Activated T-helper 1 cell treated with anti-CD3 and anti-CD28 coated beads, Interleukin-12 subunit alpha, Interleukin-12 subunit beta, Interleukin-2, Interleukin-4 antibody, amounts not matched to agents 30 ng/mL and 10 ng/mL and 1 ng/mL, durations not matched to agents 14 hours and 24 hours and 36 hours (primary cell): ENCODE measurements at places on chromosomes 13 and 19. TPM values are rescaled to one million over a fixed set of nuclear protein-coding genes. Genes with fewer than 3 reads are reported as not detected.

The ACTN4 gene
- 281 and 287 TPM in 2 replicates for total RNA-seq

The ZNF808 gene
- 19.1 and 20.0 TPM in 2 replicates for total RNA-seq

The GPR4 gene
- not detected in 2 replicates for total RNA-seq

The IPO5 gene
- 210 and 226 TPM in 2 replicates for total RNA-seq

The LGALS7B gene
- not detected in 2 replicates for total RNA-seq

The ZNF616 gene
- 4.1 and 6.7 TPM in 2 replicates for total RNA-seq

DNA sequence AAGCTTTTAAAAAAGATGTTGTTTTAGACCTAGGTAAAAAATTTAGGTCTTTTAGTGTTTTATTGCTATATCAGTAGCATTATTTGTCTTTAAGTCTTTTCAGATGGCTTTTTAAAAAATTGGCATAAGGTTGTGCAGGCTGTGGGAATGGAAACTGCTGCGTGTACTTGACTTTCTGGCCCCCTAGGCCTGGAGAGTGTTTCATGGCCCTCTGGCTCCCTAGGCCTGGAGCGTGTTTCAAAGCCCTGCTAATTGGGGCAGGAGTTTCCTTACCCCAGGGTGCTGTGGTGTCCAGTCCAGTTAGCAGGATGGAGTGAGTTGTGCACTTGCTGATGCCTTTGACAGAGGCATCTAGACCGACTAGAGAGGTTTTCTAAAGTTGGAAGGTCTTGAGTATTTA lies 23.8 kb downstream of the PRAM1 start:
- no peak for DNase-seq

DNA sequence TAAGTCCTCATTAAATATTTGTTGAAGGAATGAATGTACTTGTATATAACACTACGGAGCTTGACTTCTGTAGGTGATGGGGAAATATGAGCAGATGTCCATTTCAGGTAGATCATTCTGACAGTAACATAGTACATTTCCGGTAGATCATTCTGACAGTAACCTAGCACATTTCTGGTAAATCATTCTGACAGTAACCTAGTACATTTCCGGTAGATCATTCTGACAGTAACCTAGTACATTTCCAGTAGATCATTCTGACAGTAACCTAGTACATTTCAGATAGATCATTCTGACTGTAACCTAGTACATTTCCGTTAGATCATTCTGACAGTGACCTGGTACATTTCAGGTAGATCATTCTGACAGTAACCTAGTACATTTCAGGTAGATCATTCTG lies 2.5 kb downstream of the PHF11 start:
- DNase-seq = no peak

GRCh38 chr13:26881154-26881553 lies 120.6 kb upstream of the GPR12 start:
- DNase-seq = no peak

GRCh38 chr13:40191186-40191980 lies 475.1 kb downstream of the FOXO1 start:
- DNase-seq = no peak

DNA sequence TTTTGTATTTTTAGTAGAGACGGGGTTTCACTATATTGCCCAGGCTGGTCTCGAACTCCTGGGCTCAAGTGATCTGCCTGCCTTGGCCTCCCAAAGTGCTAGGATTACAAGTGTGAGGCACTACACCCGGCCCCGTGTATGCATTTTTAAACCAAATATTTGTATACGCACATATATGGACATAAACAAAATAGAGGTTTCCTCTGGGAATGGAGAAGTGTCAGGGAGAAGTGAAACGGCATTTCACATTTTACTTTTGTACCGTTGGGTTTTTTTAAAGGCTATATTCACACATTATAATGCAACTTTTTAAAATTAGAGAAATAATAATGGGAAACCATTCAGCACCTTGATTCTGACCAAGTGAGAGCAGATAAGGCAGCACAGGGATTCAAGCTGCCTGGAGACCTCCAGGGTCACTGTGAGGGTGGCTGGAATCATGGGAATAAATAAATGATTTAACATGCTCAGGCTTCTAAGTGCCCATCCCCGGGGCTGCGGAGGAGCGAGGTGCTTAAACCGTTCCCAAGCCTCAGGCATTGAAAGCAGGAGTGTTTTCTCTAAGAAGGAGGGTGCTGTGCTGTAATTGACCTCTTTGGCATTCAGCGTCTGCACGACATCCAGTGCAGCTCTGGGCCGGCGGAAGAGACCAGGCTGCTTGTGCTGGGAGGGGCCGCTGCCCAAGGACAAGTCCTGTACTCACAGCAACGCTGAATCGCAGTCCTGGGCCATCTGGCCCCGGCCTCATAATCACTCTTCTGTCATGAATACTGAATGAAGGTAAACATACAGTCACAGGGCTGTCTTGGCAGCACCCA lies 24.7 kb downstream of the GPR42 start:
- DNase-seq = no peak

- no peak for DNase-seq
Measured at GRCh38 chr13:27455331-27455855, 5.0 kb upstream of the MTIF3 start.

DNA sequence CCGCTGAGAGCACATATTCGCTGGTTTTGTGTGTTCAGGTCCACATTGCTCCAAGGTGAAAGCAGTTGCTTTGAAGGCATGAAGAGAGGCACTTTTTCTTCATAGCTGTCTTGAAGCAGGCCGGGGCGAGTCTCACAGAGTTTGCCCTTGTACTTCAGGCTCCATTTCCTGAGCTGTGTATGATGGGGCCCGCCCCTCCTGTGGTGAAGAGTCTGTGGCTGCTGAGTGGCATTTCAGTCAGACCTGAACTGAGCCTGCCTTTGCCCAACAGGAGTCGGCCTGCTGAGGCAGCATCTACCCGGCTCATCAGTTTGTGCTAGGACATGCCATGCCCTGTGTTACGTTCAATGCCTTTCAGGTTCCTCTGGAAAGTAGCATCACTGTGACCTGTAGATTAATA lies 44.4 kb upstream of the C1QTNF9 start:
- DNase-seq = peak; percentile 76

DNA sequence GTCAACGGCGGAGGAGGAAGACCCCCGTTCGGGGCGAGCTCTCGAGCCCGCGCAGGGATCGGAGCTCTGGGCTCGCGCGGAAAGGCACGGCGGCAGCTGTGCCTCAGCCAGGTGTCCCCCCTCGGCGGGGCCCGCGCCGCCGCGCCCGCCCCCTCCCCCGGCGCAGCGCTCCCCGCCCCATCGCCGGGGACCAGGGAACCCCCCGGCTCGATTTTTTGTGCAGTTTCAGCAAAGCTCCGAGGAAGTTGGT lies 110.0 kb downstream of the KCNRG start:
- DNase-seq = no peak

DNA sequence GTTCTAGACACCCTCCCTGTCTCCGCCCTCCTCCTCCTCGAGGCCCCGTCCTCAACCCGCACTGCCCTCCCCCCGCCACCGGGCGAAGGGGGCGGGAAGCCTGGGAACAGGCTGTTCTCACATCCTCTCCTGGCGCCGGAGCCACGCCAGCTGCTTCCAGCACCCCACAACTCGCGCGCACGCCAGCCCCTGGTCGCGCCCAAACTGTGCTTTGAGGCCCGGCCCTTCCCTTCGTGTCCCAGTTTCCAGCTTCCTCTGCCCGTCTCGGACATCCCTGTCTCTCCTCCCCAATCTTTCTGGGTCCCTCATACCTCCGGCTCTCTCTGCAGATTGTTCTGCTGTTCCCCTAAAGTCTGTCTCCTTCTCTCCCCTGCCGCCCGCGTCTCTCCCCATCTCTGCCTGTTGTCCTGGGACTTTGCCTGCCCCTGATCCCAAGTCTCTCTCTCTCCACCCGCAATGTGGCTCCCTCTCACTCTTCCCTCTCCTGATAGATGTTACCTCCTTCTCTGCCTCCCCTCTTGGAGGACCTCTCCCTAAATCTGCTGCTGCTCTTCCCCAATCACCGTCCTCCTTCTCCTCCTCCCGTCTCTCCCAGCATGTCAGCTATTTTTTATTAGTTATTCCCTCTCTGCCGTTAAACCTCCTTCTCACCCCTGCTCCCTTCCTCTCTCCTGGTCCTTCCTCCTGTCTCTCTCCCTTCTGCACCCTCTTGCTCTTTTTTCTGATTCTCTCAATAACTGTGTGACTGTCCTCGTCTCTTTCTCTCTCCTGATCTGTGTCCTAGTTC lies 14.2 kb downstream of the DPF1 start:
- no peak for DNase-seq

DNA sequence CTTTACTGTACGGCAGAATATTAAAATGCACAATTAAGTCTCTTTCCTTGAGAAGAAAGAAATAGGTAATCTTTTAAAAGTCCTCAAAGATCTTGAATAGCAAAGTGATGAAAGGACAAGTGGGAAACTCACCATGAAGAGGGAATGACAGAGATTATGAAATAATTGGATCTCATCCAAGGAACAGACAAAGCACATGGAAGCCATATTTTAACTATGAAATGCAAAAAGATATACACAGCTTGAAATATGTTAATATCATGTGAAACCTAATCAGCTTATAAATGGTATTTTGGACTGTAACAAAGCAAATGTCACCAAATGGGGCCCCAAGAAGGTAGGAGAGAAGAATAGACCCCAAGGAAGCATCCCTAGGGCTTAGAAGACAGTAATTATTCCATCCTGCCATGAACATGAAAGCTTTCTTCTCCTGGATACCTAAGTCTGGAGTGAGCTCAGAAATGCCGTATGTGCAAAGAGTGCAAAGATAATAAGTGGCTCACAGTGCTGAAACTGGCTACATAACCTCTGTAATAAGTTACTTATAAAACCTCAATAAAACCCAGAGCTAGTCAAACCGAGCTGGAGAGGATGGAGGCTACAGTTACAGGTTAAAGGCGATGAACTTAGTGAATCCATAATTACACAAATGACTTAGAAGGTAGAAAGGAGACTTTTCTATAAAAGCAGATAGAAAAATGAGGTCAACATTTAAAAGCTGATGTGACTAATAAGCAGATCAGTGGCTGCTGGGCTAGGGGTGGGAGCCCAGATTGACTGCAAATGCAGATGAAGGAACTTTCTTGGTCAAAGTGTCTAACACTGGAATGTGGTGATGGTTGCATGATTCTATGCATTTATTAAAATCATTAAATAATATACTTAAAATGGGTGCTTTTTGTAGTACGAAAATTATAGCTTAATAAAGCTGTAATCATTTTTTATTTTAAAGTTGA lies 34.4 kb downstream of the DCLK1 start:
- no peak for DNase-seq

DNA sequence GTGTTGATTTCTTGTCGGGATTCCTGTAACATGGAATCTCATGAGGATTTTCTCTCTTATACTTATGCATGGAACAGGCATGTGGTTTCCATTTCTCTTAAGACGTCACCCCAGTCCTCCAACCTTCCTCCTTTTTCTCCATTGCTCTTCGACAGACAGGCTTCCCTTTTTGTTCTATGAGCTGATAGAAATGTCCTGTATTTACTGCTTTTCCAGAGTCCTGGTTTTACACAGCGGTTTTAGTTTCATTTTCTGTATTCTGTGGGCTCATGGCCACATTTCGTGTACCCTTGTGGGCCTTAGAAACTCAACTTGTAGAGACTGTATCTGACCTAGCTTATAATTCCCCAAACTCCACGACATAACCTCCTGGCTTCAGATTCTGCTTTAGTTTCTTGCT lies 113.1 kb downstream of the PAN3 start:
- DNase-seq = no peak

DNA sequence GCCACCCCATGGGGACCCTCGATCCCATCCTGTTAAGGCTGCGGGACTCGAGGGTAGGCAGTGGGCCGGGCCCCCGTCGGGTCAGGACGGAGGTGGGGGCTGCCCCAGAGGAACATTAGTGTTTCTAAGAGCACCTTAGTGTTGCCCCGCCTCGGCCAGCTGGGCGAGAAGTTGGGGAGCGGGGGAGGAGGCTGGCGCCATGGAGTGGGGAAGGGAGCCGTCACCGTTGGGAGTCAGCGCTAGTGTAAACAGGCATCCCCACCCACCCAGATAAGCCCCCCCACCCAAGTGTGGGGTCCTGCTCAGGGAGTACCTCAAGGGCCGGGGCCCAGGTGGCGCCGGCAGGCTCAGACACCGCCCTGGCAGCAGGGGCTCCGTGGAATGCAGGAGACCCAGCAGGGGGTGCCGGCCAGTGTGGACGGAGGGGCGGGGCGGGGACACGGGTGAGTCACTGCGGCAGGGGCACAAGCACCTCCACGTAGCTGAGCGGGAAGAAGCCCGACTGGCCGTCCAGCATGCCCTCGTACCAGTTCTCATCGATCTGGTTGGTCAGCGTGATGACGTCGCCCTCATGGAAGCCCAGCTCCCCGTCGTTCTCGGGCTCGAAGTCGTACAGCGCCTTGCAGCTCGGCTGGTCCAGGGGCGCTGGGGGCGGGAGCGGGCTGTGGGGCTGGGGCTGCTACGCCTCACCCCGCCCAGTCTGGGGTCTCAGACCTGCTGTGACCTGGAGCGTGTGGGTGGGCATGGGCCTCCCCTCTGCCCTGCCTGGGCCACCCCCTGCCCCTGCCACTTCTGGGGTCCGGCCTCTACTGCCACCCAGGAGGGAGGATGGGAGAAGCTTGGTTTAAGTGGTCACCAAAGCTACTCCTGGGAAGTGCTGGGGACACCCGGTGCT lies 18.0 kb downstream of the MPND start:
- DNase-seq = no peak

DNA sequence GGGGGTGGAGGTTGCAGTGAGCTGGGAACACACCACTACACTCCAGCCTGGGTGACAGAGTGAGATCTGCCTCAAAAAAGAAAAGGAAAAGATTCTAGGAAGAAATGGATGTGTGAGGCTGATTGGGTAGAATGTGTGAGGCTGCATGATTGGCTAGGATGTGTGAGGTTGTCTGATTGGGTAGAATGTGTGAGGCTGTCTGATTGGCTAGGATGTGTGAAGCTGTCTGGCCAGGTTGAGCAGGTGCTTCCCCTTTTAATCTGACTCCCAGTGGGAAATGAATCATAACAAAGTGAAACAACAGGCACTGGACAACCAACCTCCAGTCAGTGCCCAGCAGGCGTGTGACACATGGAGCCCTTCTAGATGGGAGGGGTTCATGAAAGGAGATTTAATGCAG lies 14.7 kb downstream of the C13orf46 start:
- no peak for DNase-seq

DNA sequence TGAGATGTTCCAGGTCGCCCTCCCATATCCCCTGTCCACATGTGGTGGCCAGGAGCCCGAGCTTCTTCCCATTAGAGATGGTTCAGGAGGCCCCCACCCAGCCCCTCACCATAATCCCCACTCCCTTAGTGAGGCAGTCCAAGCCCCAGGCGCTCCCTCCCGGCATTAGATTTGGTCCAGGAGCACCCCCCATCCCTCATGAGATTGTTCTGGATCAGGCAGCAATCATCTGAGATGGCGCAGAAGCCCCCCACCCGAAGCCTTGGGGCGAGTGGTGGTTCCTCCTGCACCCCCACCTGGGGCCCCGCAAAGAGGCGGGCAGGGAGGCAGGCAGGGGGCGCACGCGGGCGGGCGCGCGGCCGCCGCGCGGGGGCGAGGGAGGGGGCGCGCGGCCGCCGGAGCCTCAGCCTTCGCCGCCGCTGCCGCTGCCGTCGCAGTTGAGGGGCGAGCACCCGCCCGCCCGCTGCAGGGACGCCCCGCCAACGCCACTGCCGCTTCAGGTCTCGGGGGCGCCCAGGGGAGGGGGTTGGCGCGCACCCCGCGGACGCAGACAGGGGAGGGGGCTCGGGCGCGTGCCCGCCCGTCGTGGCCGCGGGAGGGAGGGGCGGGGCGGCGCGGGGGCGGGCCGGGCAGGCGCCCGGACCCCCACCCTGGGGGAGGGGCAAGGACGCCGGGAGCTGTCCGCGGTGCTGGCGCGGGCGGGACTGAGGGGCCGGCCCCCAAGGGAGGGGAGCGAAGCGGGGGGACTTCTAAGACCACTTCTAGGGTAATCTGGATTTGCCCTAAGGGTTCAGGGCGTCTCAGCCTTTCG lies 46.4 kb upstream of the SHKBP1 start:
- peak; percentile 20 for DNase-seq
